ENCODE measurements at places on chromosomes 6 and 20.

- DNase-seq = no peak
These were observed 13.2 kb upstream of the SCRT2 start for GRCh38 chr20:688809-689212.

GRCh38 chr20:44962483-44962882 lies 2.3 kb upstream of the TOMM34 start:
- no peak for DNase-seq

GRCh38 chr6:149128489-149129145 lies 188.9 kb upstream of the TAB2 start:
- DNase-seq = peak; percentile 80

- DNase-seq = no peak
These were observed 55.6 kb downstream of the SLX4IP start for GRCh38 chr20:10490706-10491105.

- DNase-seq = no peak
These were observed 19.8 kb downstream of the NEDD9 start for GRCh38 chr6:11212664-11213063.

DNA sequence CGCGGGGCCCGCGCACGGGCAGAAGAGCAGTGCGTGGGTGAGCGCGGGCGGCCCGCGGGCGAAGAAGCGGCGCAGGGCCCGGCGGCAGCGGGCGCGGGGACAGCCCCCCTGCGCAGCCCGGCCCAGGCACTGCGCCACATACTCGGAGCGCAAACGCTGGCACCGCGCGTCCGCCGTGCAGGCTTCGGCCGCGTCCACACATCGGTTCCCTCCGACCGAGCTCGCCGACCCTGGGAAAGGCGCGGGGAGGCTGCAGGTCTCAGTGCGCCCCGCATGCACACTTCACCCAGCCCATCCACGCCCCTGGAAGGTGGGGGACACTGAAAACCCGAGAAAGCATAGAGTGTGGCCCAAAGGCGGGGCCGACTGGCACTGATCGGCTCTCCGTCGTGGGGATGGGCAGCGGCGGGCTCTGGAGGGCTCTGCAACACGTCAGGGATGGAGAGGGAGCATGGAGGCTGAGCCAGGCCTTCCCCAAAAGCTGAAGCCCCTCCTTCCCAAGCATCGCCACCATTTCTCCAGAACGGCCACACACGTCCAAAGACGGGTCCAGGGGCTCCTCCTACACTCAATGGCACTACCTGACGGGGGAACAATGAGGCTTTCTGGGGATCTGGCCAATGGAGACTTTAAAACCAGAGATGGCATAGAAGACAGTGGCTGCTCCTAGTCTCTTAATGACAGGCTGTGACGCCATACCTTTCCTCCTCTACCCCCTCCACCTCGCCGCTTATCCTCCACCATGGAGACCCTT lies 2.0 kb downstream of the GFRA4 start:
- DNase-seq = no peak
